Fibroblast of villous mesenchyme (primary cell): ENCODE measurements at places on chromosomes 16 and 17. TPM values are rescaled to one million over a fixed set of nuclear protein-coding genes. Genes with fewer than 3 reads are reported as not detected.

The KRT36 gene
- total RNA-seq, result under 0.01 TPM in 2 replicates

The SOST gene
- not detected in 2 replicates for total RNA-seq

The CACNG3 gene
- not detected in 2 replicates for total RNA-seq

The CCL23 gene
- not detected in 2 replicates for total RNA-seq

The P4HB gene
- 735 and 809 TPM in 2 replicates for total RNA-seq

The LRRC46 gene
- under 0.01 and 0.32 TPM in 2 replicates for total RNA-seq
